ENCODE measurements at places on chromosomes 12 and 14.

DNA sequence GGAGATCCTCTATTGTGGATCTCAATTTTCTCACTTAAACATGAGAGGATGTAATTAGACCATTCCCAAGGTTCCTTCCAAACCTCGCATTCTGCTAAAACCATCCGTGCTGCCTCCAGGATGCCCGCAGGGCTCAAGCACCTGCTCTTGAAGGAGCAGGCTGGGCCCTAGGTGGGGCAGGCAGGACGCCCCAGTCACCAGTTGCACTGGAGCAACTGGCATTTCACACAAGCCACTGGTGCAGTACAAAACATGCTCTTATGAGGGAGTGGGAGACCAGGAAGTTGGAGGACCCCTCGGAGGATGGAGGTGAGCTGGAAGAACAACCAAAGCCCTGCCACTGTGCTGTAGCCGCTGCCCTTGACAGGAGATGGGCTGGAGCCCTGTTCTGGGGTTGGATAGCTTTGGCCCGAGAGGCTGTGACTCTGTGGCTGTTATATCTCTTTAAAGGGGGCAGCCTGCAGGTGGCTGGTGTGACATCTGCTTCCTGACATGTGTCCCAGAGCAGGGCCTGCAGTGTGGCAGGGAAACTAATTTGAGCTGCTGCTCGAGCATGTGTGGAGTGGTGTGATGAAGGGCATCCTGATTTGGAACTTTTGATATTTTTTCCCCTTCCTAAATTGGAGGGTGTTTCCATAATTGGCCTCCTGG is 122.2 kb downstream of the CRACR2A start:
- DNase-seq: no peak

- DNase-seq: no peak
These were observed 35.3 kb downstream of the KDM2B start for GRCh38 chr12:121545480-121545879.

DNA sequence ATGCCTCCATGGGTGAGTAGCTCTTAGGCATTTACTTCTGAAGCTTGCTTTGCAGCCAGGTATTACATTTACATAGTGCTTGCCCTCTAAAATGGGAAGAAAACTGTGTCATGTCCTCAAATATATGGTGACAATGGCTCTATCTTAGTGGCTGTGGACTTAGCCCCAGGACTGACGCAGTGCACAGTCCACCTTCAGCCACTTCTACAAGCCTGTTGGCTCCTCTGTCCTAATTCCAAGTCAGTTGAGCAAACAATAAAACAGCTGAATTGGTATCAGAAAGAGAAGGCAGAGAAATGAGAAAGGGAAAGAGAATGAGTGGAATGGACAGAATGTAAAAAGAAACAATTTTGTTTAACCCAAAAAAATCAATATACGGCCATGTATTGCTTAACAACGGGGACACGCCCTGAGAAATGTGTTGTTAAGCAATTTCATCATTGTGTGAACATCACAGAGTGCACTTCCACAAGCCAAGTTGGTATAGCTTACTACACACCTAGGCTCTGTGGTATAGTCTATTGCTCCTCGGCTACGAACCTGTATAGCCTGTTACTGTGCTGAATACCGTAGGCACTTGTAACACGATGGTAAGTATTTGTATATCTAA is 93.5 kb downstream of the GRIN2B start:
- no peak for DNase-seq

DNA sequence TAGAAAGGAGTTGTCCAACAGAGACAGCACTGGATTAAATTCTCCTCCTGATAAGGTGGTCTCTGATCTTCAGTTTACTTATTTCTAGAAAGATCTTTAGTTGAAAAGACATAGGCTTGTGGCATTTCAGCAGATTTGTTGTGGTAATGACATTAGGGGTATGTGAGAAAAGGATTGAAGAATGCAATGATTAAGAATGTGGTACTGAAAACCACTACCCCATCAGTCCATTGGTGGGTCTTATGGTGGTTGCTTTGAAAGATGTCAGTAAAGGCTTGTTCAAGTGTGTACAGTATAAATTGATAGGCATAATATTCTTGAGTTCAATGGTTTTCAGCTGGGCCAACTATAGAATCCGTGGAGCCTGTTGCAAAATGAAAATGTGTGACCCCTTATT is 10.8 kb downstream of the PPFIBP1 start:
- DNase-seq: no peak
